Stimulated activated CD8-positive, alpha-beta memory T cell treated with anti-CD3 and anti-CD28 coated beads, Interleukin-4, amount 100 ng/mL, for 1 hour (primary cell): ENCODE measurements at places on chromosomes 3 and 15.

- DNase-seq = no peak
These were observed 118.8 kb downstream of the SST start for GRCh38 chr3:187551416-187551815.

DNA sequence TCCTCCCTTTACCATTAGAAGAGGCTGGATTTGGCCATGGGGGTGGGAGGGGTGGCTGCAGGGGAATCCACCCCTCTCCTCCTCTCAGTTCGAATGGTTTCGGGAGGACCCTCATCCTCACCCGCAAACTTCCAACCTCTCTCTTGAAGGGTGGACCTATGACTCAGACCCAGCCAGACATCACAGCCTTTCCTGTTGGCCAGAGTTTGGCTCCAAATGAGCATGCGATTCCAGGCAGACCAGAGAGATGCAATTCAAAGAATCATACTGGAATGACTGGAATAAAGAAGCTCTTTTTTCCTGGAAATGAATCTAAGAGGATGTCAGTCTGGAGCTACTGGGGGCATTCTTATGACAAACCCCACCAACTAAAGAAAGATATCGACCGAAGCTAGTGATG lies 516.7 kb upstream of the MDFIC2 start:
- no peak for DNase-seq

DNA sequence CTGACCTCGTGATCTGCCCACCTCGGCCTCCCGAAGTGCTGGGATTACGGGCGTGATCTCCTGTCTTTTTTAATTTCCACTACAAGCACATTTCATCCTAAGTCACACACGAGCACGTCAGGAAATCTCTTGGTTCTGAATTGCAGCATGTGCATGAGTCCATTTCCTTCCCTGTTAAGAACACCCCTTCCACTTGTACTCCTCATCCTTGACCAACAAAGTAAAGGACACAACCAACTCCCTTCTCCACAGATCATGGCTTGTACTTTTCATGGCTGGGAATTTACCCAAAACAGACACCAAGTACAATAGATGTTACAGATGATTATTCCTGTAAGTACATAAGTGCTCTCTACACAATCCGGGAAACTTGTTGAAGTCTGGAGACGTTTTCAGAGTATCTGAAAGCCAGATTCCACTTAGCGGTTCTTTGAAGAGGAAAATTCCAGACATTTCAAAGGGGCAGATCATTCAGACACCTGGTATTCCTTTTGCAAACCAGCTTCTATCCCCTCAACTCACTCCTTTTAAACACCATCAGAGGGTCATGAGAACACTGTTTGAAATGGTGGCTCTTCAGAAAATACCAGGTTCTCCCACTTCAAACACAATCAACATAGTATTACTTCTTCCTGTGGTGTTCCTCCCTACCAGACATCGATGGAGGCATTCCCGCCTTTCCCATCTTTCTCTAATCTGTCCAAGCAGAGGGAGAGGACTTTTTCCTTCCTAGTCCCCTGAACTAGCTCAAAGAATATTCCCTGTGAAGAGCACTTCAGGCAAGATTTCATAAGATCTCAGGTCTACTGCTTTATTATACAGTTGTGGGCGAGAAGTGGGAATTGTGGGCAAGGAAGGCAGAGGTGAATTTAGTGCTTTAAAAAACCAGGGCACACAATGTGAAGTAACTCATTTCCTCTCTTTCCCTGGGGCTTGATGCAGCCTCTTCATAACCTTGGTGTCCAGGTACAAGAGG lies 80.1 kb upstream of the TSC22D2 start:
- no peak for DNase-seq

DNA sequence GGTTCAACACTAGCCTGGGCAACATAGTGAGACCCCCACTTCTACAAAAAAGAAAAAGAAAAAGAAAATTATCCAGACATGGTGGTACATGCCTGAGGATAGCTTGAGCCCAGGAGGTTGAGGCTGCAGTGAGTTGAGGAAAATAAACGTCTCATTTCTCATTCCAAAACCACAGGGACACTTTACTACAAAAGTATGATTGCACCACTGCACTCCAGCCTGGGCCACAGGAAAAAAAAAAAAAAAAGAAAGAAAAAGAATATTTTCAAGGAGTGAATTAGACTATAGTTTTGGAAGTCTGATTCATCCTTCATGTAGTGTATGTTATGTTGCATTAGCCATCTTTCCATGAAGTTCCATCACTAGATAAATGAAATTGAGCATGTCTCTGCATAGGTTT lies 149.5 kb upstream of the THBS1 start:
- DNase-seq = no peak

GRCh38 chr15:54206586-54207321 lies 228.5 kb downstream of the UNC13C start:
- no peak for DNase-seq
